ENCODE measurements at places on chromosomes 5 and 9.

DNA sequence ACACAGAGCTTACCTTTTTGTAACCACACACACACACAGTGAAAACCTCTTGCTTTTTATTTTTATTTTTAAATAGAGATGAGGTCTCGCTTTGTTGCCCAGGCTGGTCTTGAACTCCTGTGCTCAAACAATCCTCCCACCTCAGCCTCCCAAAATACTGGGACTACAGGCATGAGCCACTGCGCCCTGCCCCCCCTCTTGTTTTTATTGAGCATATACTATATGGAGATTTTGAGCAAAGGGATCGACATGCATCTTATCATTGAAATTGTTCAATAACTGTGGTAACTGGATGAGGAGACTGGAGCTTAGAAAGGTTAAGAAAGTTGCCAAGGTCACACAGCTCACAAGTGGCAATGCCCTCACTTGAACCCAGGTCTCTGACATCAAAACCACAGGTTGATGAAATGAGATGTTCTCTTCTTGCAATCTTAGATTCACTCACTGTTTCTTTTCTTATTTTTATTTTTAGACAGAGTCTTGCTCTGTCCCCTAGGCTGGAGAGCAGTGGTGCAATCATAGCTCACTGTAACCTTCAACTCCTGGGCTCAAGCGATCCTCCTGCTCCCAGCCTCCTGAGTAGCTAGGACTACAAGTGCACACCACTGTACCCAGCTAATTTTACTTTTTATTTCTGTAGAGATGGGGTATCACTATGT is 26.8 kb upstream of the STXBP1 start:
- no peak for DNase-seq

- no peak for DNase-seq
Observed at GRCh38 chr9:120905315-120906164, 21.1 kb downstream of the TRAF1 start.

GRCh38 chr9:88835038-88835466 is 156.2 kb upstream of the S1PR3 start:
- DNase-seq: no peak

DNA sequence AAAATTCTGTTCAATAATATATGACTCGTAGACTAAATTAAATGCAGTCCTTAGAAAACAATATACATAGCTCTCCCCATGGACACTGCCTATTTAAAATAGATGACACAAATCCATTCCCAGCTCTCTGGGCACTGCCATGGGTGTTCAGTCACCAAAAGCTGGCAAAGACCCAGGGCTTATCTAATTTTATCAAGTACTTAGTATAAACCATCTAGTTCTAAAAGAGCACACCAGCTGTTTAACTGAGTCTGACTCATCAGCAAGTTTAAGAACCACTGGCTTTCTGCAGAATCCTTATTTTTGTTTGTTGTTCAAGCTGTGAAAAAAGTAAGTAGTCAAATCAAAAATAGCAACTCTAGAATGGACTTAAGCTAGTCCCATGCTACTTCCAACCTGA is 107.6 kb downstream of the PLPP1 start:
- DNase-seq: no peak

- DNase-seq: no peak
Observed at GRCh38 chr5:169223595-169223953, 77.4 kb downstream of the SLIT3 start.

- no peak for DNase-seq
Observed at GRCh38 chr5:178432421-178433272, 157.5 kb downstream of the COL23A1 start.

DNA sequence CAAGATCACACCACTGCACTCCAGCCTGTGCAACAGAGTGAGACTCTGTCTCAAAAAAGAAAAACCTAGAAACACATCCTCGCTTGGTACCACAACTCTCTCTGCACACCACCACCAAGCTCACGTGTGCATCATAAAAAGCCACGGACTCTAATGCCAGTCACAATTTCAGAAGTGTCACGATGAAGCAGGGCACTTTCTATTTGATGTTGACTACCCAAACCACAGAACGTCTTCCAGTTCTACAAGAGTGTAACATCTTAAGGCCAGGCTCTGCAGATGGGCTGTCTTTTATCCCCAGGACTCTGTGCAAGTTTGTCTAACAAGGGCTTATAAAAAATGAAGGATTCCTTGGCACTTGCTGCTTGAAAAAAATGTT is 22.9 kb downstream of the GFPT2 start:
- DNase-seq: no peak

GRCh38 chr9:95349091-95350038 is 31.9 kb upstream of the FANCC start:
- no peak for DNase-seq

DNA sequence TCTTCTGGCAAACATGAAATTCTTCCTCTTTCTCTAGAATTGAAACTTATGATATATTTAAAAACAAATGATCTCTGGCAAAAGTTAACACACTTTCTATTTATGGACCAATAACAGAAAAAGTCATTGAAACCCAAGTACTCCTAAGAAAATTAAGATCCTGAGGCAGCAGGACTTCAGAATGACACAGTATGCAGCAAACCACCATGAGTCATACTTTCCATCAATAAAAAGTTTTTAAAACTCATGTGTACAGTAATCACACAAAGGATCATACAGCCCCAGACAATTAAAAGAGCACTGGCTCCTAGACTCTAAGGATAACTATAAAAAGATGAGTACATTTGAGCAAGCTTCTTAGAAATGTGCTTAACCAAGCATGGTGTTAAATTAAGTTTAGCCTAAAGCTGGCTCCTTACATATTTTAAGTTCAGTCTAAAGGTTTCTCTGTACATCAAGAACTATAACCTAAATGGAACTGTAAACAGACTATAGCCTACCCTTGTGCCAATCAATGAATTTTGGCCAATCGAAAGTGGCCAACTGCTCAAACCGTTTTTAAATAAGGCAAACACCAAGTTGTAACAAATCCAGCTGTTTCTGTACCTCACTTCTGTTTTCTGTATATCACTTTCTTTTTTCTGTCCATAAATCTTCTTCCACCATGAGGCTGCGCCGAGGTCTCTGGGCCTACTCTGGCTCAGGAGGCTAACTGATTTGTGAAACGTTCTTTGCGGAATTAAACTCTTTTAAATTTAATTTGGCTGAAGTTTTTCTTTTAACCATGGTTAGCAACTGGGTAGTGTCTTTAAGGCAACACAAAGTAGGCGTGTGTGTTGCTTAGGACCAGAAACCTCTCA is 232.1 kb upstream of the PIK3R1 start:
- DNase-seq: no peak

- DNase-seq: peak; percentile 39
Observed at GRCh38 chr5:60843936-60844905, at the start of gene ELOVL7. Gene ELOVL7, minus strand, starts transcription at chr5:60844269. Its CDS starts 56,872 bp downstream, at chr5:60787397.

DNA sequence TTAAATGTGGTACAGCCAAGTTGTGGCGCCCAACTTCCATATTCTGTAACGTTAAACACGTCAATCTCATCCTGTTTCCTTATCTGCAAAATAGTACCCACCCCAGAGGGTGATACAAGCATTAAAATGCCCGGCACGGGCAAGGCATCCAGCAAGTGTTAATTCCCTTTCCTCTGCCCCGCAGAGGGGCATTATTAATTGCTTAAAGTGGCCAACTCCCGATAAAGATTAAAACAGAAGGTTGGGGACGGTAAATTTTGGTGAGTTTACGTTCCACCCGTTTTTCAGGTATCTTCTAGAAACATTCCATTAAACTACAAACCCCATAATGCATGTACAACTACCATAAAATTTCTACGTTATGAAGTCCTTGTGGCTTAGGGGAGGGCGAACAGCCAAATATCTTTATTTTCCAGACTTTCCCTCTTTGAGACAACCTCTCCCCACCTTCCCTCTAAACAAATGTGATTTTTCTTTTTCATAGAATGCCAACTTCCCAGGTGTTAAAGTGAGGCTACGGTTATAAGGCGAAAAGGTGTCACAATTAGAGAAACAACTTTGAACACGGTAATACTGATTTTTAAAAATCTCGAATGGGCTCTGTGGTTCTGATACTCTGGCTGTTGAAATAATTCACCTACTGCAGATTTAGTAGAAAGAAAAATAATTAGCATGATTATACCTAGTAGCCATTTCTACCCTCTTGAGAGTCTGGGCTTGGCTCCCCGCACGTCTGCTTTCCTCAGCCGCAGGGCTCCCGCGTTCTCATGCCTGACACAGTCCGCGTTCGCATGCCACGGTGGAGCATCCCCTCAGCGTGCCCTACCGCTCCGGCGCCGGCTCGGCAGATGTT is 1.2 kb upstream of the GPBP1 start:
- DNase-seq: no peak

- no peak for DNase-seq
Observed at GRCh38 chr5:151180291-151180690, 22.7 kb upstream of the ANXA6 start.

GRCh38 chr9:86256653-86257052 is 2.8 kb downstream of the C9orf153 start:
- no peak for DNase-seq

DNA sequence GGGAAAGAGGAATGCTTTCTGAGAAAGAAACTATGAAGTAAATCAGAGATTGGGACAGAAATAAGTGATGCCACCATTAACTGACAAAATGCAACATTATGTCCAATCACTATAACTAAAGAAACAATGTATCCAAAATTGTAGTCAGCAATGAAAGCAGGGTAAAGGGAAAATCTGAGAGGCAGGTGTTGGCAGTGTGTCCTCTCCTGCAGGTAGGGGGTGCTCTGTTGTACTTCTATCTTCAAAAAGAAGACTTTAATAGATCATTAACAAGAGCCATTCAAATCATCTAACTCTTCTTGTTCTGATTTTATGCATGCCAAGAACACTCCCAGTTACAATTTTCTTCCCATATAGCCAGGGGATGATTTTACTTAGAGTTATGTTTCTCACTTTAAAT is 1275.7 kb downstream of the PTPRD start:
- DNase-seq: no peak

DNA sequence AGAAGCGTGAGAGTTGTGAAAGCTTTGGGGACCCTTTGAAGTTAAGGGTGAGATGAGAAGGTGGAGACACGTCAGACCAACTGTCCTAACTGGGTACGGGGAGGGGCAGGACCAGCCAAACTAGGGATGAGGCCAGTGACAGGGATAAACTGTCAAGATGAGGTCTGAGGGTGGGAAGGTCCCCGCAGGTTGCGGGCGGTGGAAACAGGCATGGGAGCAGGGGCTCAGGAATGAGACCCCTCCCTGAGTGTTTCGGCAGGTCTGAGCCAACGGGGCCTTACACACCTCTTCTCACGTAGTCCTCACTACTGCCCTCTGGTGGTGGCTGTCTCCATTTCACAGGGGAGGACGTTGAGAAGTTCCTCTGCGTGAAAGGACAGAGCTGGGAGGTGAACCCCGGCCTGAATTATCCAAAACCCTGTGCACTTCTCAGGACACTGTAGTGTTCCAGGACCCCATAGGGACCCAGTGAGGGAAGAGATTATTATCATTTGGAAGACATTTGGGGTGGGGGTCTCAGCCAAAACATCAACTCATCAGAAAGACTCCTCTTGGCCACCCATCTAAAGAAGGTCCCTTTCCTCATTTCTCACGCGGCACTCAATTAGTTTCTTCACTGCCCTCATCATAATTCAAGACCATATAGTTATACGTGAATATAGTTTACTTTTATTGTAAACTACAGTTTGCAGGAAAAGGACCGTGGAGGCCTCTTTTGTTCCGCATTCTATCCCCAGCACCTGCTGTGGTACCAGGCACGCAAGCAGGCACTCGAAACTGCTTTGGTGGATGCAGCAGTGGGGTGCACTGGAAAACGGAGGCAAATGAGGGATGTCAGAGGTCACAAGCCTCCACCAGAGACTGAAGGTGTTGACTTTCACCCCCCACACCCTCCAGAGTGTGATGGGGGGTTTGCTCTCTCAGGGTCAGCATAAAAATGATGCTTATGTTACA is 21.7 kb upstream of the NANS start:
- DNase-seq: peak; percentile 18

DNA sequence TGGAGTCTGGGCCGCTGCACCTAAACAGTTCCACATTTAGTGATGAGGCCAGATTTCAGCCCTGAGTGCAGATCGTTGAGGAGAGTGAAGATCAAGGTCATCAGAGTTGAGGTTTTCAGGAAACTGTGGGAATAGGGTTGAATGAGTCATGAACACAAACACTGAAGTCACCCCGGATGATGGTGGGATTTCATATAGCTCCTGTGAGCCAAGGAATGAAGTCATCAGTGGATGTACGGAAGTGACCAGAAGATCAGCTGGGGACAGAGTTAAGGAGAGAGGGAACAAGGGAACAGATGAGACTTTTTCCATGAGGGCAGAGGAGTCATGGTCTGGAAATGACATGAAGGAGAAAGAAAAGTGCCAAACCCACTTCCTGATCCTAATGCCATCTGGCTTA is 36.5 kb downstream of the PALM2AKAP2 start:
- peak; percentile 40 for DNase-seq

GRCh38 chr9:4987961-4988421 is 2.9 kb downstream of the JAK2 start:
- no peak for DNase-seq

- DNase-seq: no peak
Observed at GRCh38 chr5:156783092-156783491, 67.0 kb upstream of the PPP1R2B start.

GRCh38 chr9:81898851-81899250 is 29.4 kb upstream of the SPATA31D4 start:
- DNase-seq: no peak

DNA sequence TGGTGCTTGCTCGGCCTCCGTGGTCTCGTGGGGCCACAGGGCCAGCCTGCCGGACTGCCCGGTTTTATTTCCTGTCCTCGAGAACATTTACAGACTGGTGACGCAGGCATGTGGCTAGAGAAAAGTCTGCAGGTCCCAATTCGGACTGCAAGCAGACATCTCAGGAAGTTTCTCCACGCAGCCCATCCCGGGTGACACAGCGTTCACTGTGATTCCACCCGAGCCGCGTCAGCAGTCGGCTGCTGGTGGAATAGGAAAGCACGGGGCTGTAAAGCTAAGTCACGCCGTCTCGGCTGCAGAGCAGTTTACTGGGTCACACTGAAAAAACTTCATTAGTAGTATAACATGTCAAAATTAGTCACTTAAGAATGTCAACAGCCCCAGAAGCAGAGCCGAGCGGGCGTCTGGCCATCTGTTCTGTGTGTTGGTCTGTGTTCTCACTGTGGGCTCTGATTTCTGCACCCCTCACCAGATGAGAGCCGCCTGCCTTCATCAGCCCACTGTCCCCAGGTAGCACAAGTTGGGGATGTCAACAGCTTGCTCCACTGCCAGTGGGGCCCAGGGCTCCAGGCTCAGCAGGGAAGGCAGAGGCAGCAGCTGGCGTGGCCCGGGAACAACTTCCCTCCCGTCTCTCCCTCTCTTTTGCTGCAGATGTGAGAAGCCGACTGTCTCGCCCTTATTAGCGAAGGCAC is 363.7 kb downstream of the IRX2 start:
- no peak for DNase-seq

GRCh38 chr5:43997647-43998272 is 391.5 kb downstream of the FGF10 start:
- no peak for DNase-seq

GRCh38 chr9:128124873-128125579 is 2.5 kb downstream of the PTGES2 start:
- no peak for DNase-seq

- no peak for DNase-seq
Observed at GRCh38 chr9:2096376-2096970, 81.3 kb downstream of the SMARCA2 start.

DNA sequence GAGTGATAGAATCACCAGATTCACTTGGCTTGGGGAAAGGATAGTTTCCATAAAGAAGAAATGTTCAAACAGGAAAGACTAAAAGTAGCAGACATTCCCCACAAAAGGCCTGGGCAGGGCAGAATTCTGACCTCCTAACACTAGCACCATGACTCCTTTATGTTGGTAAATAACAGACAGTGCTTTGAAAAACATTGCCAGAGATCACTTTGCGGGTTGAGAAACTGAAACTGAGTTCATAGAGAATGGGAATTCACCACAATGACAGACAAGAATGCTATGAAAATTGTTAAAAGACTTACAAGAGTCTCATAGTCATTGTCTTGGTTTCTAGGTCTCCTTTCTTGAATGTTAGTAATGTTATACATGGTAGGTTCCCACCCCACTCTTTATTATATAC is 172.5 kb upstream of the GLRA1 start:
- DNase-seq: no peak

All from epithelial cell of prostate (primary cell).